Stimulated activated naive CD4-positive, alpha-beta T cell (primary cell): ENCODE measurements at places on chromosomes 2 and 18.

GRCh38 chr2:37893327-37893726, 31.8 kb upstream of the RMDN2 start:
- no peak for DNase-seq

DNA sequence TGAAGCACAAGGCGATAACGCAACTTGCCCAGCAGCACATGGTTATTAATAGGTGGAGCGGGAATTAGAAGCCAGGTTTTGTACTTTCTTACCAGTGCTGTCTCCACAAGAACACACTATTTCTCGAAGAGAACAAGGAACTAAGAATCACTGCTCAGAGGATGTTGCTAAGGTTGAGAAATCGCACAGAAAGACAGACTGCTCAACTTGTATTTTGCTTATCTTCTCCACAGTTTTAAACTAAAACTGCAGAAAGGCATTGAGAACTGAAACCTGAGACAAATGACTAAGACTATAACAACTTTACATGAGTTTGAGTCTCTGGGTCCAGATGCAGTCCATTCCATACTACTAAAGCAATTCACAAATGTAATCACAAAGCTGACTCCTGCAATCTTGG, 6.2 kb downstream of the PRKD3 start:
- no peak for DNase-seq

DNA sequence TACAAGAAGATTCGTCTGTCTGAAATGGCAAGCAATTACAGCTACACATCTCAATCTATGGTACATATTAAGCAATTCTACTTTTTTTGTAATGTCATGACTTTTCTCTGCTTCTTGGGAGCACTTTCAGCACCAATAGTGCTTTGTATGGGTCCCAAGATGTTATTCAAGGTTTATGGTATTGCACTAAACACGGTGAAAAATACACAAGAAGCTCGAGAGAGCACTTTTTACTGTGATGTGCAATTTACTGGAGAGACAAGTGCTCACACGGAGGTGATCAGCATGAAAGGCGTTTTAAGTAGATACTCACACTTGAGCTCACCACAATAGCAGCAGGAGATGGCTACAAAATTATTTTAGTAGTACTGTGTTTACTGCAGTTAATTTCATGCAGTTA, 783.6 kb downstream of the CBLN2 start:
- DNase-seq = no peak

DNA sequence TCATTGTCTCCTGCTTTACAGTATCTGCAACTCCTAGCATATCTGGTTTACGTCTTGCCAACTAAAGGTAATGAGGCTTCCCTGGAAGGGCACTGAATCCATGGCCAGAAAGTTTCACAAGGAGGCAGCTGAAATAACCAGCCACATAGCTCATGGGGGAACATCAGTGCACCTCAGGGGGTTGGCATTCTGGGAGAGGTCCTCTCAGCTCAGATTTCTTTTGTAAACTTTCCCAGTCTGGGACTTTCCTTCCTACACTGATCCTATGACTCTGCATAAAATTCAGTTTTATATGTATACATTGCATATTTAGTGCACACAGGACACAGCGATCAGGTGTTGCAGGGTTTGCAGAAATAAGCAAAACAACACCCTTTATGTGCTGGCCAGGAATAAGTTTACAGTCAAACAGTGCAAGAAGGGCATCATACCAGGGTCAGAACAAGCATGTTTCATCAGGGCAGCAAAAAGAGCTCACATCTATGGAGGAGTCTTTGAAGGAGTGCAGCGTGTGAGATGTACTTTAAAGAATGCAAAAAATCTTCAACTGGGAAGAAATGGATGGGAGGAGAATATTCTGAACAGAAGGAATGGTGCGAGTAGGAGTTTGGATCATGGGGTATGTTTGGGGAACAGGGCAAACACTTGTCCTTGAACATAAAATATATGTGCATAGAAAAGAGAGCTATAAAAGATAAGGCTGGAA, 240.6 kb upstream of the RAB12 start:
- DNase-seq = no peak

- no peak for DNase-seq
These were observed 729.4 kb downstream of the RNF144A start for GRCh38 chr2:7646661-7647060.

- DNase-seq = no peak
These were observed 1868.8 kb upstream of the CELF4 start for GRCh38 chr18:39434223-39434920.

DNA sequence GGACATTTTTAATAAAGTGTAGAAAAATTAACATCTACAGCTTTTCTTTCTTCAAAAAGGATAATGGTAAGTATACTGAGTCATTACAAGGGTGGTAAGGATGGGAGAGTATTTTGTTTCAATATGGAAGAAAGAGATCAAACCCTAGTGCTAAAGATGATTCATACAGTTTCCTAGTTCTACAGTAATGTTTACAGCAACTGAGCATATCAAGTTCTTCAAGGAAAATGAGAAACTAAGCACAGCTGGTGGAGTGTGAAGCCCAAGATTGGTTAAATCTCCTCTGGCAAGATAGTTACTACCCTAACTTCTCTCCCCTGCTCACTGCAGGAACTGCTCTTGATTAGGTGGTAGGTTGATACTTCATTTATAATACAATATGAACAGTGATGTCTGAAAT, 467.5 kb downstream of the XIRP2 start:
- no peak for DNase-seq

- no peak for DNase-seq
These were observed 33.2 kb upstream of the SLC40A1 start for GRCh38 chr2:189613650-189614420.
